ENCODE measurements at places on chromosomes 7 and 10.

- DNase-seq: no peak
Observed at GRCh38 chr7:41047789-41048191, 655.1 kb downstream of the INHBA start.

DNA sequence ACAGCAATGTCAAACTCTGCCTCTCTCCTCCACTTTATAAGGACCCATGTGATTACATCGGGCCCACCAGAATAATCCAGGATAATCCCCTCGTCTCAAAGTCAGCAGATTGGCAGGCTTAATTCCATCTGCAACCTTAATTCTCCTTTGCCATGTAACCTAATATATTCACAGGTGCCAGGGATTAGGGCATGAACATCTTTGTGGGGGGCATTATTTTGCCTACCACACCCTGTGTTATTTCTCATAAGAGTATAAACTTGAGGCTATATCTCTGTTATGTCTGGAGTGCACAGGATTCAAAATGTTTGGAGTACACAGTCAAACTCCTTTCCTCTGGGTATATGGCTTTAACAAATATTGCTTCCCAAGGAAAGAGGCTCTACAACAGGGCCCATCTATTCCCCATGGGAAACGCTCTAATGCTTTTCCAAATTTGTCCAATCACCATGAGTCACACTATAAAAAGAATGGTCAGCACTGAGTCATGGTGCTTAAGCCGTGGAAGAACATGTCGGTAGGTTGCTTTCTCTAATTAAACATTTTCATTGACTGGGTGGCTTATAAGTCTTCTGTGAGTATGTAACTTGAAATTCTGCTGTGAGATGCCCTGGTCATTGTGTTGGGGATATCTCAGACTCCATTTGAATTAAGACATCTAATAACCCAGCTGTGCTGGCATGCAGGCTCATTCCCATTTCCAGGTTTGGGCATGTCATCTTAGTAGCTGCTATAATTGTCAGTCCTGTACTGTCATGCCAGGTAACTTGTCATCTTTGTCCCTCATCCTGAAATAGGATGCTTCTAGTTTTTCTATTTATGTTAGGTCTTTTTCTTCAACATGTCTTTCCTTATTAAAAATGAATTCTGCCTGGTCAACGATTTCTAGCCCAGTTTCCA lies 11.5 kb upstream of the AKR1B10 start:
- no peak for DNase-seq

GRCh38 chr7:117872561-117873309 lies 506 bp downstream of the CTTNBP2 start:
- no peak for DNase-seq

- DNase-seq: no peak
Observed at GRCh38 chr10:104201636-104202035, 30.5 kb downstream of the CFAP43 start.

DNA sequence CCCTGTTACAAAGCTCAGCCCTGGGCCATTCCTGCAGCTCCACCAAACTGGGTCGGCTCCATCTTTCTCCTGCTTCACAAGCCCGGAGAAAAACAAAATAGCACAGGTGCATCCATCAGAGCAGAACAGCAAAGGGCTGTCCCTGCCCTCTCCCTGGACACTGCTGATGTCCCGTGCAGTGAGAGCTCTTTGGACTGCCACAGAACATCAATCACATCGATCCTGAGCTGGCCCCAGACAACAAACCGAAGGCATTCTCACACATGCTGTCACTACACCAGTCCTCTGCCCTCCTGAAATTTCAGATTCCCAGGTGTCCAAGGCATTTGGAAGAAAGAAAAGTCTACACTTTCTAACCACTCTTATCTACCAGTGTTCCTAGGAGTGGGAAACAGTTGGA lies 427.1 kb upstream of the ZMIZ1 start:
- DNase-seq: no peak

DNA sequence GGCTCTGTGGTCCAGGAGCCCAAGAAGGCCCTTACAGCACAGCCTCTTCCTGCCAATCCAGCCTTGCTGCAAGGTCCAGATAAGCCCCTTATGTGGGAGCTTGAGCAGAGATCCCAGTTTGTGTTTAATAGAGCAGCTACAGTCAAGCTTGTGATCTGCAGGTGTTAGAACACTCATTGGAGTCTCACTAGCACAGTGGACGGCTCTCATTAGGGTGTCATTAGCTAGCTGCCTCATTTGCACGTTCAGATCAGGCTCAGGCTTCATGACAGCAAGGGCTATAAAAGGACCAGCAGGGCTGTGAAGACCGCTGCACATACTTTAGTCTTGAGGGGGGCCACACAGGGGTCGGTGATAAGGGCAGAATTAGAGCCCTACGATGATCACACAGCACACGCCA lies 443.2 kb downstream of the RPS24 start:
- DNase-seq: no peak
